ENCODE measurements at places on chromosomes 11 and 22. TPM values are rescaled to one million over a fixed set of nuclear protein-coding genes. Genes with fewer than 3 reads are reported as not detected.

GRCh38 chr11:46357483-46357936 lies 10.2 kb downstream of the DGKZ start:
- no peak overlapping the region for H3K4me3 ChIP-seq
- no peaks in the 10 kb centered on the region for H3K27me3 ChIP-seq
- peak; percentile 18 for DNase-seq

- H3K27me3 ChIP-seq = peaks cover 3% of the 10 kb centered on the region
- no peaks in the 10 kb centered on the region for H3K4me1 ChIP-seq
- no peaks in the 10 kb centered on the region for H3K36me3 ChIP-seq
- no peak for DNase-seq
Observed at GRCh38 chr11:69186316-69187260, 30.9 kb downstream of the SMIM38 start.

DNA sequence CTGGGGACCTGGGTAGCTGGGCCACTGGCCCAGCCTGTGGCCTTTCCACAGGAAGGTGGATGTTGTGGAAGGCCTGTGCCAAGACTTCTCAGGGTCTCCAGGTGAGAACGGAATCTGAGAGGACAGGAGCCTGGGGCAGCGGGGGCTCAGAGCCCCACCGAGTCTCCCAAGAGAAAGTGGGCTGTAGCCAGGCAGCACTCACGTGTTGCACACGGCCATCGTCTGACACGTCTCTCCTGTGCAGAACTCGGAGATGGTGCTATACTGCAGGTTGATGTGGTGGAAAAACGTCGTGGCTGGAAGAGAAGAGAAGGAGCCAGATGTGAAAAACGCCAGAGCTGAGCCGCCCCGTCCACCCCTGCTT lies 6.4 kb downstream of the MOB2 start:
- no peak overlapping the region for H3K4me3 ChIP-seq
- H3K27me3 ChIP-seq = no peaks in the 10 kb centered on the region
- peaks cover 9% of the 10 kb centered on the region for H3K36me3 ChIP-seq

GRCh38 chr11:72244361-72245262 lies 636 bp upstream of the PHOX2A start:
- no peaks in the 10 kb centered on the region for H3K36me3 ChIP-seq
- no peak for DNase-seq
- no peak overlapping the region for H3K4me3 ChIP-seq
- no peak overlapping the region for H3K27ac ChIP-seq

DNA sequence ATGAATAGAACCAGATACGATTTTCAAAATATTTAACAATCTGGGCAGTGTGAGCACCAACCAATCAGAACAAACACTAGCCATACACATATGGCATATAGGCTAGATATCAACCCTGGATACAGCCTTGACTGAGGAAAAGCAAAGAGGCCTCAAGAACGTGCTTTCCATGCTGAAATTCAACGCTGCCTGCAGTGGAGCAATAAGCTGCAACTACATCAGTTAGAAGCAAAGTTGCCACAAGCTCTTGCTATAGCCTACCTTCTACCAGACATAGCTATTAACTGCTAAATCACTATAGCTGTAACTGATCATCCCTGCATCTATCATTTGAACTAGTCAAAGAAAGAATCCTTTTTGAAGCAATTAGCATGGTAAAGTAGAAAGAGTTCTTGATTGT lies 42.5 kb downstream of the DENND5A start:
- no peak overlapping the region for H3K4me3 ChIP-seq
- H3K27ac ChIP-seq = no peak overlapping the region
- peaks cover 2% of the 10 kb centered on the region for H3K36me3 ChIP-seq
- DNase-seq = no peak
- no peaks in the 10 kb centered on the region for H3K27me3 ChIP-seq
- H3K4me1 ChIP-seq = peaks cover 14% of the 10 kb centered on the region

- H3K27me3 ChIP-seq = no peaks in the 10 kb centered on the region
- H3K27ac ChIP-seq = no peak overlapping the region
- no peak for DNase-seq
- H3K36me3 ChIP-seq = peaks cover 38% of the 10 kb centered on the region
- H3K4me3 ChIP-seq = no peak overlapping the region
Observed at GRCh38 chr11:2489083-2489482, 44.3 kb downstream of the KCNQ1 start.

DNA sequence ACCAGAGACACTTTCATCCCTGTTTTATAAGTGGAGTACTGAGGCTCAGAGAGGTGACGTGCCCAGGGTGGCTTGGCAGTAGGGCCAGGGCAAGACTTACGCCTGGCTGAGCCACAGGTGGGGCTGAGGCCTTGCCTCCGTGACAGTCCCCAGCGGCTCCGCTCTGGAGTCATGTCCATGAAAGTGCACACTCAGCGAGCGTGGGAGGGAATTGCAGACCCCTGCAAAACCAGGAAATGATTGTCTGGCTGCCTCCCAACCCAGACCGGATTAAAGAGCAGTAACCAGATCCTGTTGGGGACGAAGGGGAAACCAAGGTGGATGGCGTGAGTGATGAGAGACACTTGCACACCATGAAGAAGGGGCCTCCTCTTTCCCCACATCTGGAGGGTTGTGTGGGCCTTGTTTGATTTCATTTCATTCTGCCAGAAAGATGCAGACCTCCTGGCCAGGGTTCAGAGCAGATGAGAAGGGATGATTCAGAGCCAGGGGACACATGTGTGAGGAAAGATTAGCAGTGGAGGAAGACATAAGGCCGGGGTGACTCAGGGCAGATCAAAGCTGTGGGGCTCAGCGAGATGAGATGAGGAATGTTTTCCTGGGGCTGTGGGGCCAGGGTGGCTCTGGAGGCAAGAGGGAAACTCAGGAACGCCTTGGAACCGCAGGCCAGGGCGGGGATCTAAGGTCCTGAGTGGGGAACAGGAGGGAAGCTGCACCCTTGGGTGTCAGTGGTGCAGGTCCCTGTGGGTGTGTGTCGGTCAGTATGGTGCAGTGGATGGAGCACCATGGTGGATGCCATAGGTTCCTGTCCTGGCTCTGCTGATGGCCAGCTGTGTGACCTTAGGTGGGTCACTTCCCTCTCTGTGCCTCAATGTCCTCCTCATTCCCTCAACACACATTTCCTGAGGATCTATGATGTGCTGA lies 29.9 kb upstream of the LRRC32 start:
- no peak overlapping the region for H3K4me3 ChIP-seq
- no peaks in the 10 kb centered on the region for H3K36me3 ChIP-seq
- peaks cover 4% of the 10 kb centered on the region for H3K4me1 ChIP-seq
- H3K27me3 ChIP-seq = peaks cover 3% of the 10 kb centered on the region
- H3K27ac ChIP-seq = no peak overlapping the region

DNA sequence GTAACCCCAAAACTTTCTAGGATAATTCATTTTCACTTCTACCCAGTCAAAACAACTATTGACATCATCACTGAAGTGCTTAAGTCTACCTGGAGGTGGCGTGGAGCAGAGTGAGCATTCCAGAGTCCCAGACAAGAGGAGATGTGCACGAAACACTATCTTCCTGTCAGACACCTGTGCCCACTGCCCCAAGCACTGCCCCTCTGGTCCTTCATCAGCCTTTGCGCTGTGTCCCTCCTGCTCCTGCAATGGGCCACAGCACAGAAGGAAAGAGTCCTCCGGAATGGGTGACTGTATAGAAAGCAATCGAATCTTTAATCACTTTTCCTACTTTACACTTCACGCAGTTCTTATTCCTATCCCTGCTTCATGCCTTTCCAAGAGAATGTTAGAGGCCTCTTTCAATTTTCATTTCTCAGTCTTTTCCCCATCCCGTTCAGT lies 512 bp upstream of the GRIA4 start:
- peaks cover 45% of the 10 kb centered on the region for H3K27me3 ChIP-seq
- H3K36me3 ChIP-seq = no peaks in the 10 kb centered on the region
- H3K27ac ChIP-seq = no peak overlapping the region
- H3K4me1 ChIP-seq = peaks cover 14% of the 10 kb centered on the region
- no peak overlapping the region for H3K4me3 ChIP-seq

GRCh38 chr11:117748771-117749540 lies 48.1 kb downstream of the DSCAML1 start:
- no peaks in the 10 kb centered on the region for H3K4me1 ChIP-seq
- no peak overlapping the region for H3K27ac ChIP-seq
- H3K36me3 ChIP-seq = no peaks in the 10 kb centered on the region
- no peak overlapping the region for H3K4me3 ChIP-seq
- no peak for DNase-seq
- H3K27me3 ChIP-seq = peaks cover under 1% of the 10 kb centered on the region

DNA sequence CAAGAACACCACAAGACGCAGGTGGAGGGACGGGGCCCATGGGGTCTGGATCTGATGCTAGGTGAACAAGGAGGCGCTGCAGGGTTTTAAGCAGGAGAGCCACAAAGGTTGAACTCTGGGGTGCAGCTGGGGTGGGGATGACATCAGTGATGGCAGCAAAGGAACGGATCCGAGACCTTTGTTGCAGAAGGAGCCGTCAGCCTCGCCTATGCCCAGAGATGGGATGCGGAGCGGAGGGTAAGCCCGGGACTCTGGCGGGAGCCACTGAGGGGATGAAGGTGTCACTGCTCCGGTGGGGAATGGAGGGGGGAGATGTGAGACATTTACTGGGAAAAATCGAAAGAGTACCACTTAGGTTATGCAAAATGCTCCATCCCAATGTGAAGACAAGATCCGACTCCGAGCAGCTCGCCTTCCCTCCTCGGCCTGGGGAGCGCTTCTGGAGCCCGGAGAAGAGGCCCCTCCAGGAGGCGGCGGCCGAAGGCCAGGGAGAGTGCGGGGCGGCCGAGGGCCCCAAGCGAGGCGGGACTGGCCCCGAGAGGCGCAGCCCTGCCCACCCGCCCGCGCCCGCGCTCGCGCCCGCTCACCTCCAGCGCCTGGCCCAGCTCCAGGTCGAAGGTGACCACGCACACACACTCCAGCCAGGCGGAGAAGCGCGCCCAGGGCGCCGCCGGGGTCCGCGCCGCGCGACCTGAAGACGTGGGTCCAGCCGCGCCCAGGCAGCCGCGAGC lies 422 bp downstream of the DENND6B start:
- H3K36me3 ChIP-seq = no peaks in the 10 kb centered on the region
- no peak overlapping the region for H3K27ac ChIP-seq
- peaks cover 7% of the 10 kb centered on the region for H3K27me3 ChIP-seq

GRCh38 chr22:37739035-37739434 lies 42.2 kb downstream of the TRIOBP start:
- no peaks in the 10 kb centered on the region for H3K27me3 ChIP-seq
- peaks cover 11% of the 10 kb centered on the region for H3K4me1 ChIP-seq
- H3K36me3 ChIP-seq = peaks cover 3% of the 10 kb centered on the region
- no peak overlapping the region for H3K27ac ChIP-seq
- no peak overlapping the region for H3K4me3 ChIP-seq

DNA sequence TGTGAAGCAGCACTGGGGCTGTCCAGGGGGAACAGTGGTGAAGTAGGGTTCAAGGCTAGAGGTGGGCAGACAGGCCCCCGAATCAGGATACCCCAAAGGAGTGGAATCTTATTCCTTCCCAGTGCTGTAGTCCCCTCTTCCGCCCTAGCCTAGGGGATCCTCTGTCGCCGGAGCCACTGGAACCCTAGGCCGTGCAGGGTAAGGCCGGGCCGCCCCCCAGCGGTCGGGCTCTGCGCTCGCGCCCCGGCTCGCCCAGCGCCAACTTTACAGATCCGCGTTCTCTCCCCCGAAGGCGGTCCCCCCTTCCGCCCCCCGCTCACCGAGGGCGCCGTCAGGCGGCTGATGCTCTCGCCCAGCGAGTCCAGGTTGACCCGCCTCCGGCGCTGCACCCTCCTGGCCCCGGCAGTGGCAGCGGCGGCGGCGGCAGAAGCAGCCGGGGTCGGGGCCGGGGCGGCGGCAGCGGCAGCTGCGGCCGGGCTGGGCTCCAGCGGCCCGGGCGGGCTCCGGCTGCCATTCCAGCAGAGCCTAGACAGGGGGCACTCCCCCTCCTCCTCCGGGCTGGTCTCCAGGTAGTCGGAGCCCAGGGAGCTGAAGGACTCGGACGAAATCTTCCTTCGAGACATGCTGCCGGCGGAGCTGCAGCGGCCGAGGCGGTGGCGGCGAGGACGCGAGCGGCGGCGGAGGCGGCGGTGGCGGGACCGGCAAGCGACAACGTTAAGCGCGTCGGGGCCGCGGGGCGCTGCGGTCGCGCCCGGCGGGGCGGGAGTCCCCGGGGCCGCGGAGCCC lies 650 bp downstream of the GUCY1A2 start:
- DNase-seq = peak; percentile 41
- no peaks in the 10 kb centered on the region for H3K36me3 ChIP-seq
- H3K27me3 ChIP-seq = peaks cover 37% of the 10 kb centered on the region
- H3K4me3 ChIP-seq = peak overlapping the region; percentile 13
- H3K27ac ChIP-seq = no peak overlapping the region
- H3K4me1 ChIP-seq = peaks cover 5% of the 10 kb centered on the region

The MAPK11 gene
- 11.6 TPM for total RNA-seq

The RAB36 gene
- total RNA-seq = 0.35 TPM

The PLXNB2 gene
- total RNA-seq = 5.5 TPM

The MMP1 gene
- total RNA-seq = not detected

The FIBP gene
- total RNA-seq = 121 TPM

The COA4 gene
- 103 TPM for total RNA-seq

The KCNJ1 gene
- total RNA-seq = not detected

The OR10D3 gene
- total RNA-seq = not detected
